ENCODE measurements at places on chromosomes 7 and 10.

- DNase-seq, result no peak
Measured at GRCh38 chr7:20164425-20165145, 52.6 kb downstream of the MACC1 start.

DNA sequence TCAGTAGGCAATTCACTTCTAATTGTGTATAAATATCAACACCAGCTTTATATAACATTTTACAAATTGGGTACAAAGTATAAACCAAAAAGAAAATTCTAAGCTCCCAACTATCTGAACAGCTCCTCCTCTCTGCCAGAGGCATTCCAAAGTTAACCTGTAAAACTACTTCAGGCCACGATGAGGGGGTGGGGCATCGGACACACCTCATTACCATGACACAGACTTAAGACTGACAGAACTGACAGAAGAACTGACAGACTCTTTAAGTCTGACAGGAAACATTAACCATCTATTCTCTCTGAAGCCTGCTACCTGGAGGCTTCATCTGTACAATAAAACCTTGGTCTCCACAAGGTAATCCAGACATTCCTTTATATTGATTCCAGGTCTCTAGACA lies 12.3 kb downstream of the ESYT2 start:
- DNase-seq, result no peak

DNA sequence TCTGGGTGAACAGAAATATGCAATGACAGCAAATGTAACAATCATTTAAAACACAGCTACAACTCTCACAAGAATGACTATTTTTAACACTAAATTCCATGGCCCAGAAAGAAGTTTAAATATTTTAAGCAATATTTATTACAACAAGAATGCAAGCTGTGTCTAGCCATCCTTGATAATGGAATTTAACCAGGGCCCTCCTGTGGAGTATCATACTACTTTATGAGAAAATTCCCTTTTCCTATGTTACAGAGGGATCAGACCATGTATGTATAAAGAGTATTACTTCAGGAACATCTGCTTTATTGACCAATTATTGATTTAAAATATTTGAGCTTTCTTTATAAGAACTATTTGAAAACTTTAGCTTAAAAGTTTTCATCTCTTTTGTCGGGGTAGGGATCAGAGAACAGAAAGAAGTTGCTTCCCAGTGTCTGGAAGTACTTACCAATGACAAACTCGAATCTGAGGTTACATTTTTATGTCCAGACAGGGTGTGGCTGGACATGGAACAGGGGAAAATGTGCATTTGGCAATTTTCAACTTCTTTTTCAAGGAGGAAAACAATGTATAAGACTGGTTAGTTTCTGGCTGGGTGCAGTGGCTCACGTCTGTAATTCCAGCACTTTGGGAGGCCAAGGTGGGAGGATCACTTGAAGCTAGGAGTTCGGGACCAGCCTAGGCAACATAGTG lies 48.3 kb upstream of the NRBF2 start:
- DNase-seq, result no peak

- peak; percentile 50 for DNase-seq
Measured at GRCh38 chr7:134016223-134016941, 110.8 kb upstream of the LRGUK start.

DNA sequence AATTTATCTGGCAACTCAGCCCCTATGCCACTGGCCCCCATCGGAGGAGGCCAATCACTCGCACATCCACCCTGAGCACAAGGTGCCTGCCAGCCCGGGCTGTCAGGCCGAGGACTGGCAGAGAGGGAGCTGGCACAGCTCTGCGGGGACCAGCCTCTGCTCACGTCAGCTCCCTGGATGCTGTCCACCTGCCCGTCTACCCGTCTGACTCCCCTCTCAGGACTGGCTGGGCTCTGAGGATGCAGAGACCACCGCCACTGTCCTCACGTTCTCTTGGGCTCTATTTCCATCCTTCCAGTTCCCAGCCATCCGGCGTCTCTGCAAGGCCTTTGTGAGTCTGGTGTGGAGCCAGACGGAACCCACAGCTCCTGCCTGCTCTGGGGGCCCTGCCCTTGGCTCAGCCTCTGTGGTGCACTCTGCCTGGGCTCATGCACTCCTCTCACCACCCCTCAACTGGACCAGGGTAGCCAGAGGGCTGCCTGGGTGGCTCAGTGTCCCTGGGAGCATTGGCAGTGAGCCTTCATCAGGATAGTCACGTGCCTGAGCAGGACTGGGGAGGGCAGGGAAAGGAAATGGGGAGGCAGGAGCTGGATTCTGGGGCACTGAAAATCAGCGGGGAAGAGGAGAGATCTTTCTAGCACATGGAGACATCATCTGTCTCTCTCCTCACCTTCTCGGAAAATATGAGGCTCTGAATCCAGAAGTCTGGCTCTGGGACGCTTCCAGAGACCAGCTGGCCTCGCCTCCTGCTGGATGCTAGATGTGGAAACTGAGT lies 38.0 kb upstream of the PCBD1 start:
- DNase-seq, result no peak

DNA sequence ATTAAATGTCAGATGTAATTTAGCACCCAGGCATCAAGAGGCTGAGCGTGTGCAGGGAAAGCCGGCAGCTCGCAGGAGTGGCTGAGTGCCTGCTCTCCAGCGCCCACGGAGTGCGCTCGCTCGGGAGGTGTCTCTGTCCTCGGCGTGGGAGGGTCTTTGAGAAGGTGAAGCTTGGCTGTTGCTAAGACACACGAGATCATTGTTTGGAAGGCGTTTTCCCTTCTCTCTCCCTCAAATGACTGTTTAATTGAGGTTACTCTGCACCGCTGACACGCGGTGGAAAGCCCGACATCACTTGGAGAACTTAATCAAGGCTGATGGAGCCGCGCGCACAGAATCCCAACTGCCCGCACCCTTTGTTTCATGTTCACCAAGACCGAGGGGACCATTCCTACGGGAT lies 414.6 kb downstream of the DNAJB6 start:
- no peak for DNase-seq

GRCh38 chr10:121490871-121491519 lies 107.2 kb downstream of the FGFR2 start:
- DNase-seq, result no peak

DNA sequence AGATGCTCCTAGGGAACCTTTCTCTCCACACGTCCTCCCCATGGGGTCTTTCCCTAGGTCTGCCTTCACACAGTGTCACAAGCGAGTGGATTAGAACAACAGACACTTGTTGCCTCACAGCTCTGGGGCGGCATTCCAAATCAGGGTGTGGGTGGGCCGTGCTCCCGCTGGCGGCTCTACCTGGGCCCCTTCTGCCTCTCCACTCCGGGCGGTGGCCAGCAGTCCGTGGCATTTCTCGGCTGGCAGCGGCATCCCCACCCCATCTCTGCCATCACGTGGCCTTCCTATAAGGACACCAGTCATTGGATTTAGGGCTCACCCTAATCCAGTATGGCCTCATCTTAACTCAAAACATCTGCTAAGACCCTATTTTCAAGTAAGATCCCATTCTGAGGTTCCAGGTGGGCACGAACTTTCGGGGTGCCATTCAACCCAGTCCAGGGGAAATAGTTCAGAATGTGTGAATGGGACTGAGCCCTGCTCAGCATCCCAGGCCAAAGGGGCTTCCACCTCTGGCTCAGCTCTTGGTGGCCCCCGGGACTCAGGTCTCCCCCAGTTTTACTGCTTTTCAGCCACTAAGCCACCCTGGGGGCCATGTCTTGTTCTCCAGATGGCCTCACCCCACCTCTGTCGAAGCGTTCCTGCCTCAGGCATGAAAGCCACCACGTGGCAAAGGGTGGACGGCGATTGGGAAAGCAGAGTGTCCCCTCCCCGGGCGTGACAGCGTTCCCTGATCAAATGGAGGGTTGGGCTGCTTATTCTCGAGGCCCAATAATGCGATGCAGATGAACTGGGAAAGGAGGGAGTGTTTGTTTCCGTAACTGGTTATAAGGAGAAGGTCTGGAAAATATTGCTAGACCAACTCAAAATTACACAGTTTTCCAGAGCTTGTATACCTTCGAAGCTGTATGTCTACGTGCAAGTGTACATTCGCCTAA lies 350.0 kb downstream of the GLRX3 start:
- DNase-seq, result no peak

GRCh38 chr7:119964065-119964464 lies 308.9 kb upstream of the KCND2 start:
- DNase-seq, result no peak

DNA sequence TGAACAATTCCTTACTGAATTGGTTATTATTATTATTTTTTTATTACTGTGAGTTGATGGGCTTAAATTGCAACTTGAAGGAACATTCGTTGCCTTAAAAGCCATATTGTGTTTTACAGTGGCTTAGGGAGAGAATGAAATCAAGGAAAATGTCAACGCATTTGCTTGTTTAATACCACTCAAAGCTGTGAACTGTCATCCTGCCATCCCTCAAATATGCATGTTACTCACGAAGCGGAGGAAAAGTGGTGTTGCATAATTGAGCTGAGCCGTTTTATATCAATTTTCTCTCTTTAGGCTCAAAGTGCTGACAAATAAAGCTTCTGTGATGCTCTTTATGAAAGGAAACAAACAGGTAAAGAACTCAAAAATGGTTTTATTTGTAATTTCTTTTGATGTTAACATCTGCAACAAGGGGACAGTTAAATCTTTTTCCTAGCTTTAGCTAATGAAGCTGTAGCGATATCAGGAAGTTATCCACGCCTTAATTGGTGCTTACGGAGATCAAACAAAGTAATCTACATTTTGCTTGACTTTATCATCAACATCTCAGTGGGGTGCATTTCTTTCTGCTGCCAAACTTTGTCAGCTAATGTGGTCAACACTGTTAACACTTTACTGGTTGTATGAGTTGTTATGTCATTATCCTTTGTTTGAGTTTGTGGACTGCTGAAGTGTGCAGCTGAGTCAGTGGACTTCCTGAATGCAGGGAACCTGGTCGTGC lies 33.1 kb downstream of the GLRX3 start:
- no peak for DNase-seq

- no peak for DNase-seq
Measured at GRCh38 chr10:21969326-21970287, 33.9 kb downstream of the DNAJC1 start.

GRCh38 chr7:27585781-27586447 lies 76.8 kb downstream of the HIBADH start:
- no peak for DNase-seq

- no peak for DNase-seq
Measured at GRCh38 chr10:124025660-124026588, 67.5 kb downstream of the CHST15 start.
